EL (cell line): ENCODE measurements at places on chromosomes 12 and 14.

GRCh38 chr12:89935850-89936249 is 227.2 kb upstream of the ATP2B1 start:
- no peak for DNase-seq

- DNase-seq: no peak
These were observed 62.6 kb downstream of the PDZRN4 start for GRCh38 chr12:41250748-41251147.

- DNase-seq: peak; percentile 76
These were observed 7.8 kb upstream of the PIP4K2C start for GRCh38 chr12:57583008-57583831.

- no peak for DNase-seq
These were observed 67.9 kb upstream of the NCOR2 start for GRCh38 chr12:124635316-124635715.

DNA sequence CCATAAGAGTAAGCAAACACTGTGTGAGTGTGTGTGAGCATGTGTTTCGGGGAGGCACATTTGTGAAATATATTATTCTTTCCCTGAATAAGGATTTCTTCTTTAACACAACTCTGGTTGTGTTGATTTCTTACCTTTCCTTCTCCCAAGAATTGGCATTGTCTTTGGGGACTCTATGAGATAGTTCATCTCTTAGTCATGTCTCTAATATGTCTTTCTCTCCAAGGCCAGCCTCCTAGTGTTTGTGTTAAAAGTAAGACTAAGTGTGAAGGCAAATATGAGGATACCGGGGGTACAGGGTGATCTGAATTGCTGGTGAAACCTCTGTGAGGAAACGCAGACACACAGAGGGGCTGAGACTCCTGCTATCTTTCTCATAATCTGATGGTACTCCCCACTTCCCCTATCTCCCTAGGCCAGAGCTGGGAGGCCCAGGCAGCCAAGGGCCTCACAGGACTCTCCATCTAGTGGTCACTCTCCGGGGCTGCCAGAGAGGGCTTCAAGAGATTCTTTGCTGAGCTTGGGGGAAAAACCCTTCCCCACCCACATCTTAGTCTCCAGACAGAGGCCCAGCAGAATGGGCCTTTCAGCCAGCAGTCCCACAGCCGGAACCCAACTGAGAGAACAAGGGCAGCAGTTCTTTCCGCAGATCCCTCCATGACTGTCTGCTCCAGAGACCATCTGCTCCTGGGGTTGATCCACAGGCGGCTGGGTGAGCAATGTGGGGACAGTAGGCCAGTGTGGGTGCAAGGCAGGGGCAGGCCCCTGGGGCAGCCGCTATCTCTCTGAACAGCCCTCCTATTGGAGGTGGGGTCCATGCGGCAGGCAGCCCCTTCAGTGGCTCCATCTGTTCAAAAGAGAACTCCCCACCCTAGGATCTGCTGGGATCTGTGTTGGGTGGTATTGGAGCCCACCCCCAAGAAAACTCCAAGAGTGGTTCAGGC is 5.8 kb upstream of the HOXC12 start:
- DNase-seq: no peak

DNA sequence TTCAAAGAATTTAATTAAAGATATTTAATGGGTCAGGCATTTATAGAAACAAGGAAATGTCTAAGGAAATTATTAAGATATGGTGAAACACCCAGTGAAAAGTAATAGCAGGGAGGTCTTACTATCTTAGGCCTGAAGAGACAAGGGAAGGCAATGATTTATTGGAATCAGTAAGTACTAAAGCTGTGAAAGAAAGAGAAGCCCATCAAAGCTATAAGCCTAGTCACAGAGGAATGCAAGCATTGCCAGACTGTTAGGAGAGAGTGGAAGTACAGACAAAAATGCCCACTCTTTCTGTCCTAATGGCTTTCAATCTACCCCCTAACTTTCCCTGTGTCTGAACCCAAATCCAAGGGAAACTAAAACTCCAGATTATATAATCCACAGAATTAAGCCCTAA is 69.2 kb upstream of the PIK3C2G start:
- DNase-seq: no peak

DNA sequence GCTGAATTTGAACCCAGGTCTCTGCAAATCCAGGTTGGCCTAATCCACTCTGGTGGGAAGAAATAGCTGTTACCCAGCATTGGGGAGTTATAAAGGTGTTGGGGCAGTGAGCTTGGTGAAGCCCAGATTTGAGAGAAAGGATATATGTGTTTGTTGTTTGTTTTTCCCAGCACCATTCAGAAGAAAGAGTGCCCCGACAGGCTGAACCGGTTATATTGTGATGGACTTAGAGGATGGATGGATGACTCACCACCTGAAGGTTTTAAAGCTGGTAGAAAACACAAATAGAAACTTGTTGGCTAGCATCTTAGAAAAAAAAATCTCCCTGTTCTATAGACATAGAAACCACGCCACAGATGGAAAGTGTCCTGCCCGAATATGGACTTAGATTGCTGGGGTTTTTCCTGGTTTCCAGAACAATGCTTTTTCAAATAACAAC is 404.6 kb downstream of the MED13L start:
- no peak for DNase-seq

GRCh38 chr12:75660107-75660530 is 148.7 kb upstream of the KRR1 start:
- DNase-seq: peak; percentile 80

- peak; percentile 50 for DNase-seq
These were observed 1086.5 kb downstream of the SLC6A15 start for GRCh38 chr12:83826112-83826511.

DNA sequence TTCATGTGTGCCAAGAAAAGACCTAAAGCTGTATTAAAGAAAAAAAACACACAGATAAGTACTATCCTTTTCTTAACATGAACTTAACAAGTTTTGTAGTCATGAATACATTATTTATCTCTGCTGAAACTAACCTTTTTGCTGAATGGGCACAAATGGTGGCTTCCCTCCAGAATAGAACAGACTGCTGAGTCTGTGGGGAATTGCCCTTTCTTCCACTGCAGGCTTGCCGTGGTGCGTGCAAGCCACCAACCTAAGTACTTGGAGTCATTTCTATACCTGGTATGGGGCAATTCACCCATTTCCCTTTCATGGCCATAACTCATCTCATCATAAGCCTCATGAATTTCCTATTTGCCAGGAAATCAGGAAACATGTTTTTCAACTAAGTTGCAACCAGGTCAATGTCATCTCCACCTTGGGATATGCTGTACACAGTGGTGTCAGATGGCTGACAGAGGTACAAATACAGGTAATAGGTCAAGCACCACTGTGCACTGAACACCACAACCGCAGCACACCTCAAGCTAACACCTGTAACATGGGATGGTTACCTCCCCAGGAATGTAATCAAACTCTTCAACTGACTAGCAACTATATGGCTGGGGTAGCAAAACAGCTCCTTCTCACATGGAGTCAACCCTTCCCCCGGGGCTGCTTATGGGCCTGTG is 49.9 kb downstream of the CATSPERB start:
- no peak for DNase-seq

DNA sequence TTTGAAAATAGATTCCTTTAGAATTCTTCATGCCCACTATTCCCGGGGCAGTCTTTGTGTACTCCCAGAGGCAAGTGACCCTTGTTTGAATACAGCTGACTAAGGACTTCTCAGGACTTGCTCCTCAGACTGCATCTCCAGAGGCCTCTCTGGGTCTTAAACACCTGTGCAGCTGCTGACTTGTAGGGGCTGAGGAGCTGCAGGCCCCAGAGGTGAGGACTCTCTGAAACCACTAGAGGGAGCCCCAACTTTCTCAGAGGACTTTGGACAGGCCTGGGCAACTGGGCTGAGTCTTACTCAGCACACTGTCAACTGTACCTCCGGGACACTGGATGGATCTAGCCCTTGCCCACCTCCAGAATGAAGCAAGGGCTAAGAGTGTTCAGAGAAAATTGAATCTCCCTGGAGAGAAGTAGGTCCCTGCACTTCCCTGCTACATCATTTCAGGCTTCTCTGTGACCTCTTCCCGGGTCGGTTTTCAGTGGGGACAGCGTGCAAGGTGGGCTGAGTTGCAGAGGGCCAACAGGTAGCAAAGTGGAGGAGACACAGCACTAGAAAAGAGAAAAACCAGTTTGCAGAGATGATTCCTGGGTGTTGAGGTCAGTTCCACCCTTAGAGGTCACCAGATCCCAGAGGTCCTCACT is 164.6 kb downstream of the TMEM117 start:
- peak; percentile 59 for DNase-seq

GRCh38 chr14:72605096-72605920 is 288.6 kb downstream of the DPF3 start:
- no peak for DNase-seq

DNA sequence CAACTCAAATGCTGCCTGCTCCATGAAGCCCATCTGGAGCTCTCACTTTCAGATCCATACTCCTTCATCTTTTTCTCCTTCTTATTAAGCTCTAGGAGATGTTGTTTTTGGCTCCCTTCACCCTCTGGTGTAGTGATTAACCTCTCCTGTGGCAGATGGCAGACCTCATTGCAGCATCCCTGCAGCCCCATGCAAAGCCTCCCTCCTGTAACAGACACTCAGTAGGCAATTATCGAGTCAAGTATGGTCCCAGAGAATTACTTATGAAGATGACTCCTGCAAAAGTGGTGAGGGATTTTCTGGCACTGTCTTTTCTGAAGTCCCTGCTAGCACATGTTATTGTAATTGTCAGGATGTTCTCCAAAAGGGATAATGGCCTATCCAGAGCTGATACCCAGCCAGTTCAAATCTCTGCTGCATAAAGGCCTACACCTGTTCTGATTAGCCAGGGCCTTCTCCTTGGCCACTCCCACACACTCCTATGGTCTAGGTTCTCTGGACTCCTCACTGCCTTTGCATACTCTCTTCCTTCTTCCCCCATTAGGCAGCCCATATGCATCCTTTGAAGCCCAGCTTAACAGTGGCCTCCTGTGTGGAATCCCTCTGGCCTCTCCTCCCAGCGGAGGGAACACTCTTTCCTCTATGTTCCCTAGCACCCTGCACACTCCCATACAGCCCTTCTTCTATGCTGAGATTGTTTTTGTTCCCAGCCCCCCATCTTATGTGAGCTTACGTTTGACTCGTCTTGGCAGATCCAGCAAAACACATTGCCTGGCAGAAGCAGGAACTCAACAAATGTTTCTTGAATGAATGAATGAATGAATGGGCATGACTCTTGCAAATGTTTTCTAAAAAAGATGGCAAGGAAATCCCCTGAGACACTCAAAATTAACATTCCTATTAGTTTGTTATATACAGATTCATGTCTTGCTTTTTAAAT is 43.9 kb upstream of the MDM1 start:
- DNase-seq: peak; percentile 8

GRCh38 chr12:56163533-56164344 is 5.6 kb downstream of the MYL6 start:
- DNase-seq: peak; percentile 28

DNA sequence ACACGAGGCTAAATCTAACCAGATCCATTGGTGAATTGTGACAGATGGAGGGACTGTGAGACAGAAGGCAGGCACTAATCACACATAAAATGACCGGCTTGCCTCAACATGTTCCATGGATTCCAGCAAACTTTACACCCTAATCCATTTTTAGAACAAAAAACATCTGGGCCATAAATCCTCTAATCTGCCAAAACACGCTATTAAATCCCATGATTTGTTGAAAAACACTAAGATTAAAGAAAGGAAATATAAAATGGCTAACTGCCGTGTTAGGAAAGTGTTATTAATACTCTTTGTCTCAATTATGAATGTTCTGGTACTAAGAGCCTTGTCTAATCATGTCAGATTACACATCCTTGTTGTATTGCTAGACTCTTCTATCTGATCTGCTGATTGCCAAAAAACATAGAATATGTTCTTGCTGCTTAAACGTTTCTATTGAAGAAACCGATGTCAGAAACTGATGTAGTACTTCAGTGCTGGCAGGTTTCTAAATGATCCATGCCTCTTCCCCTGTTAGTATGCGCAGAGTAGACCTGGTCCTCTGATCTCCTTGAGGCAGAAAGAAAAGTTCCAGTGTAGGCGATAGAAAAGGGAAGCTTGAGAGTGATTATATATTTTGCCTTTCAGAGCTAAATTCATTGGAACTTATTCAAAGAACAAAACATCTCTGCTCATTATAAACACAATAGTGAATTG is 384.9 kb downstream of the SOX5 start:
- DNase-seq: no peak
